ENCODE measurements at places on chromosomes 3 and 15.

DNA sequence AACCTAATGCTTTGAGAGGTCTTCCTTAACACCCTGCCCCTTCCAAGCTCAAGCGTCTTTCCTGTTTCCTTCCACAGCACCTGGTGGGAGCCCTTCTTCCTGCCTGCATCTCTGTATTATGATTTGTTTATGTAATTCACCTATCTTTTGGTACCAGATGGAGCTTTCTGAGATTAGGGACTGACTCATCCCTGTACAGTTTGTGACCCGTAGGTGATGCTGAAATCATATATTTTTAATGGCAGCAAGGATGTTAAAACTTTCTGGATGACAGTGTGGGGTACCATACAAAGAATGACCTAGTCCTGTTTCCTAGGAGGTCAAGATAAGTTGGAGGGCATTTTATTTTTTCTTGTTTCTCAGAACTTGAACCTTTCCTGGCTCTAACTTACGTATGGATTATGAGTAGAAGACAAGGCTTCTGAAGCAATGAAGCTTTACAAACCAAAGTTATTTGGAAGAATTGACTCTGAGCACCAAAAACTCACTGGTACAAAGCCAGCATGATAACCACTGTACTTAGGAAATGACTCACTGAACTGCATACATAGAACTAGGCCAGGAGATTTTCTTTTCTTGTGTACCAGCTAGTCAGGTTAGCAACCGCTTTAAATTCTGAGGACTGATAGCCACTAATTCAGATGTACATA is 46.6 kb downstream of the HHLA2 start:
- DNase-seq, result no peak

GRCh38 chr3:40018369-40018768 is 209.0 kb downstream of the MYRIP start:
- DNase-seq, result no peak

GRCh38 chr15:32649342-32649741 is 7.8 kb downstream of the SCG5 start:
- DNase-seq, result no peak

GRCh38 chr3:158863247-158863646 is 61.4 kb downstream of the MFSD1 start:
- DNase-seq, result no peak

DNA sequence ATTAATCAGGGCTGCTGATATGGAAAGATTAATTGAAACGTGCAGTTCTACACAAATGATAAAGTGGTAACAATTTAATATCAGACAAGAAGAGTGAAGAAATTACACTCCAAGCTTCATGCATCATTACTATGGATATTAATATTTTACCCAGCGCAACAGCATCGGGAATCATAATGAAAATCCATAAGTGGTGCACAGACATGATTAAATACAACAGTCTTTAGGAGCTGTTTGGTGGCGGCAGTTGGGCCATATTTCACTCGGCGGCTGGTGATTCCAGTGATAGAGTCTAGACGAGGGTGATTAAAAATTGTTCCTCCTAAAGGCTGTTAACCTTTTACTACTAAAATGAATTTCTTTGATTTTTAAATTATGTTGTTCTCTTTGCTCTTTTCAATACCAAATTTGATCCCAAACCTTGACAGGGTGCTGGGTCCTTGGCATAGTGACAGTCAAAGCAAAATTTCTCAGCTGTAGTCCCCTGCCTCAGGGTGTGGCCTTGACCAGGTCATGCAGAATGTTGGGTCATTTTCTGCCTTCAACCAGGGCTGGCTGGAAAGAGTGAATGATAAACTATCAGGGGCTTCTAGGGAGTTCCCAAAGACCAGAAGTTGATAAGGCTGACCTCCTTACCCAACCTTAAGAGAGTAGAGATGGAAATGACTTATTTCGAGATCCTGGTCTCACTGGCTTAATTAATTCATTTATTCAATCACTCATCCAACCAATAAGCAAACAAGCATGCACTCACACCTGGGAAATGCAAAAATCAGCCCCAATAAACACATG is 392.0 kb downstream of the IL20RB start:
- DNase-seq, result no peak

- DNase-seq, result no peak
These were observed 101.7 kb upstream of the COL8A1 start for GRCh38 chr3:99536555-99537314.

DNA sequence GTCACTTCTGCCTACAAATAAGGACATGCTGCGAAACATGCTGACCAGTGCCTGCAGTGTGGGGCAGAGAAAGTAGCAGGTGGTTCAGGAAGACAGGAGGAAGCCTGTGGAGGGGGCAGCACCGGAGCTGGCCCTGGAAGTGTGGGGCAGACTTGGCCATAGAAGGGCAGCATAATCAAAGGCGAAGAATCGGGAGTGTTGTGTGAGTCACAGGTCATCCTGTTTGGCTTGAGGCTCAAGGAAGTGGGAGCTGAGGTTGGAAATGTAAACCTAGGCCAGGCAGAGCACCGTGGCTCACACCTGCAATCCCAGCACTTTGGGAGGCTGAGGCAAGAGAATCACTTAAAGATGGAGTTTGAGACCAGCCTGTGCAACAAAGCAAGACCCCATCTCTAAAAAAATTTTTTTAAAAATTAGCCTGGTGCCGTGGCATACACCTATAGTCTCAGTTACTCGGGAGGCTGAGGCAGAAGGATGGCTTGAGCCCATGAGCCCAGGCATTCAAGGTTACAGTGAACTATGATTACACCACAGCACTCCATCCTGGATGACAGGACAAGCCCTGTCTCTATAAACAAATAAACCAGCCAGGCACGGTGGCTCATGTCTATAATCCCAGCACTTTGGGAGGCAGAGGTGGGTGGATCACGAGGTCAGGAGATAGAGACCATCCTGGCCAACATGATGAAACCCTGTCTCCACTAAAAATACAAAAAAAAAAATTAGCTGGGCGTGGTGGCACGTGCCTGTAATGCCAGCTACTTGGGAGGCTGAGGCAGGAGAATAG is 54.0 kb downstream of the FAM43A start:
- DNase-seq, result no peak

GRCh38 chr3:70740872-70741271 is 428.4 kb upstream of the MDFIC2 start:
- DNase-seq, result no peak

DNA sequence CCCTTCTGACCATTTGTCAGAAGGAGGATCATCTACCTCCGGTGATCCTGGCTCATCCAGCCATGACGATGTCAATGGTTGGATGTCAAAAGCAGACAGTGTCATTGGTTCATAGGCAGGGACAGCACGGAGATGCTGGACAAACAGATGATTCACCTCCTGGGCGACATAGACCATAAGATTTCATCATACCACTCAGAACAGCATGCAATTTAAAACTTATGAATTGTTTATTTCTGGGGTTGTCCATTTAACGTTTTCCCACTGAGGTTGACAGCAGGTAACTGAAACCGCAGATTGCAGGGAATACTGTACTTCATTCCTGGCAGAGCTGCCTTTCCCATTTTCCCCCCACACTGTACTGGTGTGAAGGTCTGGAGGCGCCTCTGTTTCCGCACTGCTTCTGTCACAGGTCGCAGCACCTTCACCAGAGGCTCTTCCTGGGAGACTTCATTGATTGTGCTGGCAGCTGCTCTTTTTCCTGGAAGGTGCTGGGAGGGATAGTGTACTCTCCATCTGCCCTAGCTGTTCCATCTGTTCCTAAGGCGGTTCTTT is 32.5 kb upstream of the TMOD3 start:
- no peak for DNase-seq

- no peak for DNase-seq
These were observed 31.1 kb downstream of the ATP2B2 start for GRCh38 chr3:10474275-10474646.

DNA sequence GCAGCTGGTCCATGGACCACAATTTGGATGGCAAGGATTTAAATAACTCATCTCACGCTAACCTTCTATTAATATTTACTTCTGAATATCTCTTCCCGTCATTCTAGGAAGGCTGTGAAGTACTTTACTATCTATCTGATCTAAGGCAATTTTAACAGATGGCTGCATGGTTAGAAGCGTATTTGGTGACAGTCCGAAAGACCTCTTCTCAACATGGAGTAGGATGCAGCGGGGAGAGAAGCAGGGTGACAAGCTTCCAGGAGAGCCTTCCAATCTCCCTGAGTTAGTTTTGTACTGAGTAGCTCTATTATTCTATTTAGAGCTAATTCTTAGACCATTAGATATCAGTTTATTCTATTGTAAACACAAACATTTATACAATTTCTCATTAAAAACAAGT is 309.4 kb downstream of the PLCL2 start:
- DNase-seq, result no peak

DNA sequence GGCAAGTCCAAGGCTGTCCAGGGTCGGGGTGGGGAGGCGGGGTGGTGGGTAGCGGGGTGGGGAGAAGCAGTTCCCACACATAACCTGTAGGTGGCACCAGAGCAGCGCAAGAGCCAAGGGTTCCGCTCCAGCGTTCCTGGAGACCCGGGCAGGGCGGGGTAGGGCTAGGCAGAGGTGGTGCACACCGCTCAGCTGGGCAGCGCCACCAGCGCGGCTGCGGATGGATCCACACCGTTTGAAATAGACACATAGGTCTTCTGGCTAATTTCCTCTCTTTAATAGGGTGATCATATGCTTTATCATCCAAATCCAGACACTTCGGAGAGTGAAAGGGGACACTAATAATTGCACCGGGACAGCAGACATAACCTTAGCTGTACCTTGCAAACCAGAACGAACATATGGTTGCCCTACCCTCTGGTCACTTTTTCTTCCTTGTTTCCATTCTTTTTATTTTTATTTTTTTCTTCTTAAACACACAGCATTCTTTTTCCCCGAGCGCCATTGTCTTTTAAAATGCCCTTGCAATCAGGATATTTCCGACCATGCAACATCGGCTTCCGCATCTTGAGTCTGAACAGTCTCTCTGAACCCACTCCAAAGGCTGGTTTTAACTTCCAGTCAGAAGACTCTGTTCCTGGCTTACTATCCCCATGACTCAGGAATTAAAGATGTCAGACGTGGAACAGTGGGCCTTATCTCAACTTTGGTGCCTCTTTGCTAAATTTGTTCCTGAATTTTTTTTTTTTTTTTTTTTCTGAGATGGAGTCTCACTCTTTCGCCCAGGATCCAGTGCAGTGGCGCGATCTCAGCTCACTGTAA is 12.5 kb upstream of the ZSCAN2 start:
- DNase-seq, result peak; percentile 82

DNA sequence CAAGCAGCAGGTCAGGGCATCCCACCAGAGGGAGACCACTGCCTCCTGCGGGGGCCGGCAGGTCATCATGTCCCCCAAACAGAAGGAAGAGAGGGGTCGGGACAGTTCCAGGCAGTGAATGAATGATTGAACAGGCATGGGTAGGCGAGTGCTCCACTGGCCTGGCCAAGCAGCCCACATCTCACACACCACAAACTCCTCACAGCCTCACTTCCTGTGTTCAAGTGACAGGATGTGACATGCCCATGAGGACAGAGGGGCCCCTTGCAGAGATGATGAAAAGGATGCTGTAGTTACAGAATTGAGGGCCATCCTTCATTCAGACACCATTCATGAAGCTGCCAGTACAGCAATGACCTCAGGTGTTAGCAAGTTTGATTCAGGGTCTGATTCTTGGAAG is 3.7 kb downstream of the IQSEC1 start:
- DNase-seq, result peak; percentile 33

DNA sequence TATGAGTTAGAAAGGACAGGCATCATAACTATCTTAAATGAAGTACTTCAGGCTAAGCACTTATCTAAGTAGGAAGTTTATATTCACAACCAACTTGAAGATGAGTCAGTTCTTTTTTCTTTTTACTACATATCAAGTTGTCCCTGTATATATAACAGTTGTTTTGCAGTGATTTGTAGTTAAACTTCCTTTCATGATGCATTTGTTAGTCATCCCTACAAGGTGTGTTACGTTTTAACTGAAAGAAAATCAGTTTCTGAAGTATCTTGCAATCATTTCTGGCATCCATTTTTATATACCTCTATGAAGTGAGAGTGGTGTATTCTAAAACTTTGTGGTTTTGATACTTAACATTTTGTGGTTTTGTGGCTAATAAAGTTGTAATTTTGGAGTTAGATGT is 46.1 kb downstream of the ZFAND6 start:
- no peak for DNase-seq

- no peak for DNase-seq
These were observed 24.0 kb upstream of the HGD start for GRCh38 chr3:120705884-120706582.

DNA sequence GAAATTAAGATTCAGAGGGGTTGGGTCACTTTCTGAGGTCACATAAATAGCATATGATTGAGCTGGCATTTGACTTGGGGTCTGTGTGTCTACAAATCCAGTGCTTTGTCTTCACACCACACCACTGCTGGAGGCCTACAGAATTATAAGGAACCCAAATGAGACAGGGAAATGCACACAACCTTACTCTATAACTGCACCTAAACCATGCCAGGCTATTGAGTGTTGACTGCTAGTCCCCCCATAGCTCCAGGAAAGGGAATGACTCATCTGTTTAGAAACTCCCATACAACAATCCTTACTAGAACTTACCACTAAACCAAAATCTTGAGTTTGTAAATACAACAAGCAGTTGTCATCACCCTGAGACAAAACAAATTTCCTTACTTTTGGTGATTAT is 16.9 kb upstream of the TSC22D2 start:
- DNase-seq, result no peak

DNA sequence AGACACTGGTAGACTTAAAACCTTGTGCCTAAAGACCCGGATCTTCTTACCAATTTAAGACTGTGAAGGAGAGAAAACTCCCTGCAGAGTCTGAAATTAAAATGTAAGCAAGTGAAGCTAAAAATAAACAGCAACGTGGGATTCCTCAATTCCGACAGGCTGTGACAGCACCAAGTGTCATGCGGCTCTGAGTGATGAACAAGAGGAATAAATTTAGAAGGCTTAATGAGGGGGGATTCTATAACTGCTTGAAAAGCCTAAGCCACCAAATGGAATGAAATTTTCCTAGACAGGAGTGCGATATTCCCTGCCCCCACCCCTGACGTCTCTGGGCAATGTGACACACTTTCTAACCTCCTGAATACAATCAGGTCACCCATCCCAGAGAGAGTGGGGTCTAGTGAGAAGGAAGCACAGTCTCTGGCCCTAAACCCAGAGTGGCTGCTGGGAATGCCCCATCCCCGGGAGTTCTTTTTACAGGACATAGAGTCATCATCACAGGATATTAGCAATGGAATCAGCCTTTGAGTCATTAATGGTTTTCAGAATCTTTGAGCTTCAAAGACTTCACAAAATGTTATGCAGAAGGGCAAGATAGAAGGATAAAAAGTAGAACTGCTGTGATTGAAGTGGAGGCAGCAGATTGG is 114.3 kb downstream of the EDEM1 start:
- DNase-seq, result no peak

DNA sequence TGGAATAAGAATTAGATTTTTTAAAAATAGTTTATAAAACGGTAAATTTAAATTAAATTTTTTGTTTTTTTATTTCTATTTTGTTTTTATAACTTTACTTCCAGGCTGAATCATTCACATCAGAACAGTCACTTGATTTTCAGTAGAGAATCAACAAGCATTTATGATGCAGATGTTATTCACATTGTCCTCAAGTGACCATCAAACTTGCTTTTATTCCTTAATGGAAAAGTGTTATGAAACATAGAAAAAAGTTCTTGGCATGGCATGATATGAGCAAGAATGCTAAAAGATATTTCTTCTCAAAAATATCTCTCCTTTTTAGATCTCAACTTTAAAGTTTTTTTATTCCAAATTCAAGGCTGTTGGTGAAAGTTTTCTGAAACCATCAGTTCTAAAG is 70.9 kb upstream of the TGFBR2 start:
- DNase-seq, result no peak

Measured in activated naive CD4-positive, alpha-beta T cell treated with anti-CD3 and anti-CD28 coated beads, Interleukin-2, amount 50 U/mL, for 16 hours (primary cell).